ENCODE measurements at places on chromosomes 12 and 14.

- no peak for DNase-seq
Measured at GRCh38 chr12:120536064-120536791, 2.1 kb downstream of the RNF10 start.

DNA sequence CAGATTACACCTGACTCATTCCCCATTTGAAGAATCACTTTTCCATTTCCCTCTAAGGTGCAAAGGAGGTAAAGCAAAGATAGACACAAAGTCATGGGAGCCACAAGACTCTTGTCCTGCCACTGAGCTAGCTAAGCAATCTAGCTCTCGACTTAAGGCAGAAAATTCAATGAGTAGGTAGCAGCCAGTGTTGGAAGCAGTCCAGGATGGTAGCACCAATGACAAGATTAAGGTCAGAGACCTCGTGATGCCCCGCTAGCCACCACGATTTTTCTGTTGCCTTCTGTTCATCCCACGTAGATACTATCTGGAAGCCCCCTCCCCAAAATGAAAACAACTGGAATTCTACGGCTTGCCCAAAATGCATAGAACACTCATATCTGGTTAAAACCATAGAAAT lies 1.4 kb downstream of the VAMP1 start:
- DNase-seq = no peak

GRCh38 chr14:21039585-21040369 lies 2.4 kb upstream of the RNASE7 start:
- DNase-seq = no peak

DNA sequence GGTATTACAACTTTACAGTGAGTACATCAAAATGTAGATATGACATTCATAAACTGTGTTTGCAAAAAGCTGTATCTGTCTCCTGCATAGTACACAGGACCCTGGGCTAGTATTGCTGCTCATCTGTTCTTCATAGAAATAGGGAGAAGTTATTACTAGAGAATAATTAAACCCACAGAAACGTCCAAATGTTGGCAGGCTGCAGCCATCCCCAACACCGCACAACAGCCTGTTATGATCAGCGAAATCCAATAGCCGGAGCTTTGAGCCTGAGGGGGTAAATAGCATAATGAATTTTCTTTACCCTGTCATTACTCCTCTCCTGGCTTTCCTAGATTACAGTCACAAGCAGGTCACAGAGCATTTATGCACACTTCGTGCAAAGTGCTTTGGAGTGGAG lies 178.0 kb downstream of the DACT1 start:
- DNase-seq = no peak
